ENCODE measurements at places on chromosomes 1 and 21. TPM values are rescaled to one million over a fixed set of nuclear protein-coding genes. Genes with fewer than 3 reads are reported as not detected.

Gene SAMD11
- 1.9 TPM for total RNA-seq

Gene KRTAP6-2
- not detected for total RNA-seq

Gene TAF1A
- total RNA-seq: 11.3 TPM

Gene TP73
- 0.07 TPM for total RNA-seq

Gene STYXL2
- not detected for total RNA-seq

Gene FCER1A
- not detected for total RNA-seq

Gene C4BPA
- not detected for total RNA-seq
